ENCODE measurements at places on chromosomes 7 and 10.

GRCh38 chr7:88396948-88397322 lies 90.2 kb upstream of the STEAP4 start:
- no peak overlapping the region for H3K27ac ChIP-seq
- no peak overlapping the region for H3K4me3 ChIP-seq
- H3K27me3 ChIP-seq, result no peaks in the 10 kb centered on the region
- no peak for DNase-seq
- no peaks in the 10 kb centered on the region for H3K36me3 ChIP-seq

GRCh38 chr10:16384021-16384420 lies 52.8 kb upstream of the PTER start:
- H3K27me3 ChIP-seq, result no peaks in the 10 kb centered on the region
- no peak overlapping the region for H3K4me3 ChIP-seq
- no peak for DNase-seq

DNA sequence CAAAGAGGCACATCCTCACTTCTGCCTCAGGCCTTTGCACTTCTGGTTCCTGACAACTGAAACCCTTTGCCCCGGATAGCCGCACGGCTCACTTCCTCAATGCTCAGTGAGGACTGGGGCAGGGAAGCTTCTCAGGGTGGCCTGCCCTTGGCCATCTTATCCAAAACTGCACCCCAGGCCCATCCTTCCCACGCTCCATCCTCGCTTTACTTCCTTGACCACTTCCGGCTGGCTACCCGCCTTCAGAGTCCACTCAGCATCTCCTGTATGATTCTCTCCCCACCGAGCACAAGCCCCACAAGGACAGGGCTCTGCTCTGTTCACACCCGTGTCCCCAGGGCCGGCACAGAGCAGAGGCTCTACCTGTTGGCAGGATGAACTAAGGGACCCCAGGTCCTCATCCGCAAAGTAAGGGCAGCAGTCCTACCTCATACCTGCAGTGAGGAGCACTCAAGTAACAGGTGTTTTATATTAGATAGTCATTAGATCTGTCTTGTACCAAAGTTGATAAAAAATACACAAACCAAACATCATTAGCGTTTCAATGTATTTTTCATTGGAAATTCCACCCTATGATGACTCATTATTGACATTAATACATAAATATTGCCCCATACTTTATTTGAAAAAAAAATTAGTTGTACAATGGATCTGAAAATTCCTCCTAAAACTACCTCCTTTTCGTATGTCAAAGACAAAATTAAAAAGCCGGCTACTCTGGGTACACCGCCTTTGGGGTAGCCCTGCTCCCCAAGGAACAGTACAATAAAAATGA lies 35.0 kb downstream of the GNA12 start:
- no peak overlapping the region for H3K4me3 ChIP-seq
- H3K4me1 ChIP-seq, result peaks cover 34% of the 10 kb centered on the region
- peak; percentile 63 for DNase-seq
- no peak overlapping the region for H3K27ac ChIP-seq

DNA sequence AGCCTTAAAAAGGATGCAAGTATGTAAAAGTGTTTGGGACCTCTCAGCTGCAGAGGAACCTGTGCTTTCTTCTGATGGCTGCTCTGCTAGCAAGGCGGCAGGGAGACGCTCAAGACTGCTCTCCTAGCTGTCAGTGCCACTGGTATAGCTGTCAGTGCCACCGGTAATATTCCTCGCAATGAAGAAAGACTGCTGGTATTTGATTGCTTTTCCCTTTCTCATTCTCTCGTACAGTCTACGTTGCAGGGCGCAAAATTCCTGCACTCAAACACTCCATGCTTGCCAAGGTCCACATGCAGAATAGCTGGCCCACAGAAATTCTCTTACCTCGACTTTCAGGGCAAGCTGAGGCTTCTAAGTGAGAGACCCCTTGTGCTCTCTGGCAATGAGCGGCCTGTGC lies 432.6 kb upstream of the KLF6 start:
- no peak overlapping the region for H3K27ac ChIP-seq
- DNase-seq, result no peak

DNA sequence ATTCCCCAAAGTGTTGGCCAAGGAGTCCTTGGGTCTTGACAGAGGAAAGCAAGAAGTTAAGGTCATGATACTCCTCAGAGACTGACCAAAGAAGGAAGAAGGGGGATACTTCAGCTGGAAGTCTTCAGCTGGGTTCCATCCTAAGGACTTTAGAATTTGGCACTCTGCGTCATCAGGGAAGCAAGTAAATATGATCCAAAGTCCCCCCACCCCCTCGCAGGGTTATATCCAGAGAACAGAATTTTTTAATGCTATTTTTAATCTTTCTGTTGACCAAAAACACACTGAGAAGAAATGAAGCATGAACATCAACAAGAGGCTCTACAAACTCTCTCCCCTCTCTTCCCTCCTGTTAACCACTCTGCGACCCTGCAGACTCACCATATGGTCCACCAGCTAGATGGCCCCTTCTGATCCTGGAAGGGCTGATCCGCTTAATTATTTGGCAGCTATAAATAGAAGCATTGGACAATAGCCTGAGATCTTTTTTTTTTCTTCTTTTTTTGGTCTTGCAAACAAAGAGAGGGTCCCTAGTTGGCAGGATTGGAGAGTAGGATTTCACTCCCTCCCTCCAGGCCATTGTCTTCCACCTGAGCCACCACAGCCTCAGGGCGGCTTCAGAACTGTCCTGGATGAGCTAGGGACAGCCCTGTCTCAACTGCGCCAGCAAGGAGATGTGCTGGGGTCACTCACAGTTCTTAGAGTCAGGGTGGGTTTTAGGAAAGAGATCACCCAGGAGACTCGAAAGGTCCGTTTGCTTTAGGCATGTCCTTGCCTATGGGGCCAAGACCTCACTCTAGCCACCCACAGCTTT lies 196.0 kb downstream of the KCNMA1 start:
- no peaks in the 10 kb centered on the region for H3K27me3 ChIP-seq
- no peaks in the 10 kb centered on the region for H3K36me3 ChIP-seq
- H3K27ac ChIP-seq, result peak overlapping the region; percentile 24
- H3K4me1 ChIP-seq, result peaks cover 15% of the 10 kb centered on the region

DNA sequence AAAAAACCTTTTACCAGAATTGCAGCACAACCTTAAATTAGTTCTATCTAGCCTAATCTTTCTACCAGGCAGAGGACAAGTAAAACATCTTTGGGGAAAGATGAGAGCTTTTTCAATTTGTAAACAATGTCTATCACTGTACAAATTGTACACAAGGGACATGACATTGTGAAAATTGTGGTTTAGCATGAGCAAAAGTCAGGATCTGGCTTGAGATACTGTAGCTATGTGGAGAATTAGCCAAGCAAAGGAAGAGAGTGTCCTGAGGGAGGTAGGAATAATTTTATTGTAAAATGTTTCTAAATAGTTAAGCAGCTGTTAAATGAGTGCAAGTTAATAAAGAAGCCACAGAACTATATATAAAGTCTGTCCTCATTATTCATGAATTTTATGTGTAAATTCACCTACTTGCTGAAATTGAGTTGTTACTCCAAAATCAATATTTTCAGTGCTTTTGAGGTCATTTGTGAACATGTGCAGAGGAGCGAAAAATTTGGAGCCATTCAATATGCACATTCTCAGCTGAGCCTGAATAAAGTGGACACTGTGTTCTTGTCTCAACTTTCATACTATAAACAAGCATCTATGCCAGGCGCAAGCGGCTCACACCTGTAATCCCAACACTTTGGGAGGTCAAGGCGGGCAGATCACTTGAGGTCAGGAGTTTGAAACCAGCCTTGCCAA lies 42.8 kb upstream of the POM121L12 start:
- no peaks in the 10 kb centered on the region for H3K4me1 ChIP-seq
- no peak overlapping the region for H3K27ac ChIP-seq
- no peaks in the 10 kb centered on the region for H3K27me3 ChIP-seq
- no peaks in the 10 kb centered on the region for H3K36me3 ChIP-seq
- H3K4me3 ChIP-seq, result no peak overlapping the region
- DNase-seq, result no peak

DNA sequence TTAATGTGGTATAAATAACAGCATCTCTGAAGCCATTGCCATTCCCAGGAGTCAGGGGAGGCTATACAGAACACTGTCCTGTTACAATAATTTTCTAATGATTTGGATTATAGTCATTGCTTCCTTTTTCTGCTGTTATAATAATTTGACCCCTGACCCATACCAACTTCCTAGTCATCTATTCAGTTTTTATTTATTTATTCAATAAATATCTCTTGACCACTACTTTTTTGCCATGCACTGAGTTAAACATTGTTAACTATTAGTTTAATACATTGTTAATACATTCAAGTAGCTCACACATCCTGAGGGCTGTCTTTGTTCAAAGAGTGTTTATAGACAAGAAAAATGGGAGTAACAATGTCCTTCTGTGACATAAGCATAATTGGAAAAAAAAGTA lies 235.5 kb upstream of the MEOX2 start:
- H3K27ac ChIP-seq, result no peak overlapping the region
- H3K4me1 ChIP-seq, result no peaks in the 10 kb centered on the region
- no peak for DNase-seq
- H3K36me3 ChIP-seq, result no peaks in the 10 kb centered on the region

DNA sequence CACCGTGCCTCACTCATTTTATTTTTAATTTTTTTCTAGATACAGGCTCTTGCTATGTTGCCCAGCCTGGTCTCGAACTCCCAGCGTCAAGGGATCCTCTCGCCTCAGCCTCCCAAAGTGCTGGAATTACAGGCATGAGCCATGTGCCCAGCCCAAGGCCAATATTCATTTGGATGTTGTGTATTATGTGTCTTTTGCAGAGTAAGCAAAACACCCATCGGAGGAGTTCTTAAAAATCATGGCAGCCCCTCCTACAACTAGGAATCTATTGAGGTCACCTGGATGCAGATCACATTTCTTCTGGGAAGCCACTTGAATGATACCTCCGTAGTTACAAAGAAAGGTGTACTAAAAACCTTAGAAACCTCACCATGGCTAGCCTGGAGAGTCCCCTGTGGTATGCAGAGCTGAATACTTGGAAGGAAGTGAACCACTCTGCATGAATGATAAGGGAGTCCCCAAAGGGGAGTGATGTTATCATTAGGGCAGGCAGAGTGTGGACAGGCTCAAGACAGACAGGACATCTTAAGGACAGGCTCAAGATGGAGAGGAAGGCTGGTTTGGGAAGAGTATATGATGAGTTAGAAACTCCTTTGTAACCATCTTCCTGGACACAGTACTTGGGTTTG lies 185.7 kb downstream of the TAX1BP1 start:
- H3K27me3 ChIP-seq, result no peaks in the 10 kb centered on the region
- peaks cover 40% of the 10 kb centered on the region for H3K4me1 ChIP-seq
- H3K36me3 ChIP-seq, result no peaks in the 10 kb centered on the region
- no peak overlapping the region for H3K4me3 ChIP-seq

- no peaks in the 10 kb centered on the region for H3K4me1 ChIP-seq
- H3K27me3 ChIP-seq, result no peaks in the 10 kb centered on the region
- H3K4me3 ChIP-seq, result no peak overlapping the region
- H3K27ac ChIP-seq, result no peak overlapping the region
These were observed 550.4 kb downstream of the PTPRN2 start for GRCh38 chr7:158037211-158037610.

Data from sigmoid colon (tissue), 7 donors.